Cardiac muscle cell (in vitro differentiated cells and primary cell): ENCODE measurements at places on chromosomes 13 and 19. TPM values are rescaled to one million over a fixed set of nuclear protein-coding genes. Genes with fewer than 3 reads are reported as not detected.

The LCP1 gene
- polyA plus RNA-seq: 2.0 and 8.5 TPM in 2 replicates

The PEG3 gene
- polyA plus RNA-seq: not detected in 2 replicates

The PBX4 gene
- 10.3 and 10.9 TPM in 2 replicates for polyA plus RNA-seq

The ZNF607 gene
- 4.5 and 15.2 TPM in 2 replicates for polyA plus RNA-seq

The GPR18 gene
- 0.31 and 1.2 TPM in 2 replicates for polyA plus RNA-seq

The PROSER3 gene
- 28.9 and 35.7 TPM in 2 replicates for polyA plus RNA-seq

The S1PR4 gene
- 0.11 TPM in 1 of 2 replicates, not detected in the other for polyA plus RNA-seq

The ZNF544 gene
- polyA plus RNA-seq: 34.9 and 35.9 TPM in 2 replicates

The LIPE gene
- polyA plus RNA-seq: 16.6 and 20.2 TPM in 2 replicates

The SLC27A5 gene
- 22.5 and 22.8 TPM in 2 replicates for polyA plus RNA-seq

The DZIP1 gene
- polyA plus RNA-seq: 6.4 and 8.9 TPM in 2 replicates

The THAP8 gene
- 24.8 and 32.5 TPM in 2 replicates for polyA plus RNA-seq

The CEACAM16 gene
- not detected in 2 replicates for polyA plus RNA-seq

The NCCRP1 gene
- 10.0 and 17.5 TPM in 2 replicates for polyA plus RNA-seq

The SIGLEC6 gene
- polyA plus RNA-seq: not detected in 2 replicates

The ZNF560 gene
- polyA plus RNA-seq: 0.50 and 1.5 TPM in 2 replicates

The IL17D gene
- 118 and 147 TPM in 2 replicates for polyA plus RNA-seq

The KLK14 gene
- 0.75 TPM in 1 of 2 replicates, not detected in the other for polyA plus RNA-seq

The TEX29 gene
- polyA plus RNA-seq: not detected in 2 replicates

The PRKCSH gene
- 135 and 162 TPM in 2 replicates for polyA plus RNA-seq

The KLK3 gene
- polyA plus RNA-seq: 1.00 TPM in 1 of 2 replicates, not detected in the other

The ERFL gene
- polyA plus RNA-seq: 0.06 TPM in 1 of 2 replicates, not detected in the other

The FPR3 gene
- not detected in 2 replicates for polyA plus RNA-seq

The FGF22 gene
- polyA plus RNA-seq: 0.92 TPM in 1 of 2 replicates, not detected in the other

The SIX5 gene
- polyA plus RNA-seq: 40.4 and 41.1 TPM in 2 replicates

The KLHL1 gene
- polyA plus RNA-seq: not detected in 2 replicates

The TMEM145 gene
- 0.47 and 3.8 TPM in 2 replicates for polyA plus RNA-seq

The CALR3 gene
- polyA plus RNA-seq: not detected in 2 replicates

The PSENEN gene
- 158 and 173 TPM in 2 replicates for polyA plus RNA-seq

The LILRA6 gene
- 0.27 TPM in 1 of 2 replicates, not detected in the other for polyA plus RNA-seq

The RGS9BP gene
- polyA plus RNA-seq: 1.1 TPM in 1 of 2 replicates, not detected in the other

The CATSPERD gene
- not detected in 2 replicates for polyA plus RNA-seq

The ADGRE2 gene
- 0.04 TPM in 1 of 2 replicates, not detected in the other for polyA plus RNA-seq

The CEACAM7 gene
- polyA plus RNA-seq: not detected in 2 replicates

The AZU1 gene
- polyA plus RNA-seq: 1.5 and 5.6 TPM in 2 replicates

The GPR4 gene
- 0.14 TPM in 1 of 2 replicates, not detected in the other for polyA plus RNA-seq

The HIPK4 gene
- 0.14 and 1.7 TPM in 2 replicates for polyA plus RNA-seq

The SKA3 gene
- polyA plus RNA-seq: 5.1 and 16.9 TPM in 2 replicates

The LMTK3 gene
- polyA plus RNA-seq: 1.1 and 2.2 TPM in 2 replicates
